SK-N-DZ (cell line): ENCODE measurements at places on chromosomes 7 and 10.

GRCh38 chr7:158809596-158809995 lies 19.7 kb downstream of the ESYT2 start:
- DNase-seq: no peak

- no peak for DNase-seq
Observed at GRCh38 chr7:45161138-45161537, 3.5 kb downstream of the RAMP3 start.

DNA sequence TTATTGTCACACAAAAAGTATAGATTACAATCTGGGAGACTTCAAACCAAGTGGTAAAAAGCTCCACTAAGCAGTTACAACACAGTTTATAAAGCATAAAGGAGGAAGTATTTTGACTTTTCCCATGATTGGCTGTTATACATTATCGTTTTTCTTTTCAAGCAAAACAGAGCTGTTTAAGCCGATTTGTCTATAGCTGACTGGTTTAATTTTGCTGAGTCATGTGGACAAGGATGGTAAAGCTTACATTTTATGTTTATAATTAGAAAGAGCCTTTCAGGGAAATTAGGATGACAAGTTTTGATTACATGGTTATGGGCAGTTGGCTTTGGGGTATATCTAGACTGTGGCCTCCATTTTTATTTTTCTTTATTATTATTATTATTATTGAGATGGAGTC lies 152.5 kb upstream of the STK17A start:
- DNase-seq: no peak

DNA sequence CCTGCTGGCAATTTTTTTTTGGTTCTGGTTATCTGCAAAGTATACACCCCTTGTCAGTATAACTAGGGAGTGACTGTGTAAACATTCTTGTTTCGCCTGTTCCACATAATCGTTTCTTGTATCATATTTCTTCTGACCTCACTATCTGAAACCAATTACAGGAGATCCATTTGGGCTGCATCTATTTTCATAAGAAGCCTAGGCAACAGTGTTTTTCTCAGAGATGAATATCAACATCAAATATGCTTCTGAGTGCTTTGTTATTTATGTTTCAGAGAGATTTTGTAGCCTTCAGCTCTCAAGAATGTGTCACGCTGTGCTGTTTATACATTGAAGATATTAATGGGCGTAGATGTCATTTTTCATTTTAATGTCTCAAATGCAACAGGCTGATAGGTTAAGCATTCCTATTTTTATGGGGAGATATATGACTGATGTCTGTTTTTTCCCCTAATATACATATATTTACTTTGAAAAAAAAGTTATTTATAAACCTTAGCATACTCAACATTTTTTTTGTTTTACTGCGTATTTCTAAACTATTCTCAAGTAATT lies 115.5 kb downstream of the FOXP2 start:
- DNase-seq: peak; percentile 78

- peak; percentile 17 for DNase-seq
Observed at GRCh38 chr7:148712678-148713329, 14.1 kb downstream of the CUL1 start.

- DNase-seq: no peak
Observed at GRCh38 chr10:33746836-33747268, 412.4 kb upstream of the NRP1 start.

- no peak for DNase-seq
Observed at GRCh38 chr7:99597762-99598501, at the start of gene TMEM225B. TMEM225B (plus strand) TSS chr7:99598267; CDS start chr7:99604389, 6,122 bp downstream.

DNA sequence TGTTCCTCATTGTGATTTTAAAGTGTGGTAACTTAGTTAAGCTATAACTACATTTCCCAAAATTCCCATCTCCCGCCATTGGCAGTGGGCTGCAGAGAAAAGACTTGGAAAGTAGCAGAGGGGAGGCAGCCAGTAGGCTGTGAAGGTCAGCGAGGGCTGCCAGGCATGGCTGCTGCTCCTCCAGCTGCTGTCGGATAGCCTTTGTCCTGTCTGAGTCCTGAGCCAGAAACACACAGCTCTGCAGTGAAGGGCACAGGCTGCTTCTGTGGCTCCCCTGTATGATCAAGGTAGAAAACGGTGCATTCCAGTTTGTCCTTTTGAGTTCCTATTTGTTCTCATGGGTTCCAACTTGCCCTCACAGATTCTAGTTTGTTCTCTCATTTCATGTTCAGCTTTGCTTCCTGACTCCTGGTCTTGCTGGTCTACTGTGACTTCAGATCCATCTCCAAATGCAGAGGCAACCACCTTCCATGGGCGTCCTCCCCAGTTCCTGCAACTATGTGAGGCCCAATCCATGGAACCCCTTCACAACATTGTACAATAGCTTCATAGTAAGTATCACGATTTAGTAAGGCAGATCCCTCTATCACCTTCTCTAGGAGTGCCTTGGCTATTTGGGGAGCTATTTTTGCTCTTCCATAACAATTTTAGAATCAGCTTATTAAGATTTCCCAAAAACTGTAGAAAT lies 31.7 kb downstream of the SYPL1 start:
- DNase-seq: no peak

- DNase-seq: no peak
Observed at GRCh38 chr7:95330204-95330960, 6.0 kb upstream of the PON1 start.

- DNase-seq: no peak
Observed at GRCh38 chr10:33136271-33136670, 178.2 kb upstream of the ITGB1 start.

DNA sequence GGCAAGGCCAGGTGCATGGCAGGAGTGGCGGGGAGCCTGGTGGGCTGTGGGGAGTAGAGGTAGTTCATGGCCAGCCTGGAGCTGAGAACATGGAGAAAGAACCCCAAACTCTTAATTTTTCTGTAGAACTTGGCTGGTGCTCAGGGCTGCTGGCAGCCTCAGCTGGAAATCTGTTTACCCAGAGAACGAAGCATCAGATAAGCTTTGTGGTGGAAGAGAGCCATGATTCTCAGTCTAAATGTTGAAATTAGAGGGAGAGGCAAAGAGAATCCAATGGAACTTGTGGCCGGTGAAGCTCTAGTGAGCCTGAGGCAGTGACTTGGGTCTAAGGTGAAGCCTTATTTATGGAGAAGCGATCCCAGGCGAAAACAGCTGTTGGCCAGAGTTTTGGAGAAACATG lies 126.4 kb downstream of the CCDC3 start:
- no peak for DNase-seq

GRCh38 chr10:76618641-76619040 lies 1019.0 kb downstream of the KCNMA1 start:
- no peak for DNase-seq

- no peak for DNase-seq
Observed at GRCh38 chr10:75319274-75319673, 82.3 kb downstream of the ZNF503 start.

- DNase-seq: peak; percentile 38
Observed at GRCh38 chr7:118352867-118353453, 128.5 kb downstream of the ANKRD7 start.

DNA sequence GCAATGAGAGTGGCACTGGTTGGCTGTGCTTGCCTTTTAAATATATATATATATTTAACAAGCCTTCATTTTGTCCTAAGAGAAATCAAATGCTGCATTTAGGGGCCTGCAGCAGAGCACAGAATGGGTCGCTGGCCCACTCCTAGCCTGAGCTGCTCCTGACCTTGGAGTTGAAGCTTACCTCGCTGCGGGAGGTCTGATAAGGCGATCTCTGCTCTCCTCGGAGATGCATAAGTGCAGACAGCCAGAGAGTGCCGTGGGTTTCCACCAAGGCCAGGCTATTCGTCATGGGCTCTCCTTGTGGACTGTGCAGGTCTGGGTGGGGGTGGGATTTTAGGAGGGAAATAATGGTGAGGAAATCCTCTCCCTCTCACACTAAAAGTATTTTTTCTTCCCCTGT lies 99.5 kb upstream of the IKZF1 start:
- DNase-seq: no peak

DNA sequence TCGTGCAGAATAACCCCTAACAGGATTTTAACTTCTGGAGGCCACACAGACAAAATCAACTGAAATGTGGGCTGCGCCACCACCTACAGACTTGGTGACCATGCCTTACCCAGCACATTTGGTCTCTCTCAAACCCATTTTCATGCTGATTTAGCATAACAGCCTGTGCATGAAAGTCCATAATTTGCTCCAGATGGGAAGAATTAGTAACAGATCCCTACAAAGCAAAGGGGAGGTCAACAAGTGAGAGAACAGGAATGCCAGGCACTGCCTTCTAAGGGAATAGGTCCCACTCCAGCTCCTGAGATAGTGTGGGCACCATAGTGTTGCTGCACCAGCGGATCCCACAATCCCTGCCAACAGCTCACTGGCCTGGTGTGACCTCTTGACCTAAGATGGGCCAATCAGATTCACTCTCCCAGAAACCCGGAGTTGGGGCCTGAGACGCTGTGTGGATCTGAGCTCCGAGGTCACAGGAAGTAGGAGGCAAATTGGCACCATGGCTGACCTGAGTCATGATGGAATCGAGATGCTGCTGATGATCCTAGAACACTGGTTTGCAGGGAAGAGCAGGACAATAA lies 32.4 kb downstream of the SLIT1 start:
- no peak for DNase-seq

DNA sequence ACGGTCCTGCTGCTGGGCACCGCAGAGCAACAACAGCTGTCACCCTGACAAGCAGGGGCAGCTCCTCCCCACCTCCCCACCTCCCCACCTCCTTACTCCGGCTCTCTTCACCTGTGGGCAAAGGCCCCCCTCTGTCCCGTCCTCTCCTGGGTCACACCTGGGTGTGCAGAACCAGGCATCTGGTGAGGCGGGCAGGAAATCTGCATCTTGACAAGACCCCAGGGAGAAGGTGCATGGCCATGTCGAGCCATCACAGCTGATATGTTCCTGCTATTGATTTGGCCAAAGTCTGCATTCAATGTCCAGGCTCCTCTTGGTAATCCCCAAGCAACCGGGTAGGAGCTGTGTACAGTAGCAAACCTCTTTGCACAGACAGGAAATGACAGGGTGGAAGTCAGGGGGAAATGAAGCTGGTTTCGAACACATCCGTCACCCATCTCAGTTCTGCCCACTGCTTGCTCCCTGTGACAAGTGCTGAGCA lies 554.2 kb downstream of the DNAJB6 start:
- DNase-seq: no peak

DNA sequence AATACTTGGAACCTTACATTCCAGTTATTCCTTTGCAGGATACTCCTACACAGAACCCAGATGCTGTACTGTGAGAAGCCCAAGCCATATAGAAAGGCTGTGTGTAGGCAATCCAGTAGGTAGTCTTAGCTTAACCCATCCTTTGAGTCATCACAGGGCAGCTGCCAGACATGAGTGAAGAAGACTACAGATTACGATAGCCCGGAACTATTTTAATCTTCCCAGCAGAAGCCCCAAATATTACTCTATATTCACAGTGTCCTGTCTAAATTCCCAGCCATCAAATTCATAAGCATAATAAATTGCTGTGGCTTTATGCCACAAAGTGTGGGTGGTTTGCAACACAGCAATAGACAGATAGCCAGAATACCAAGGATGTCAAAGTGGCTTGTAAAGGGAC lies 474.1 kb upstream of the STEAP1 start:
- DNase-seq: no peak

GRCh38 chr7:129502708-129503685 lies 666 bp downstream of the SMKR1 start:
- no peak for DNase-seq

DNA sequence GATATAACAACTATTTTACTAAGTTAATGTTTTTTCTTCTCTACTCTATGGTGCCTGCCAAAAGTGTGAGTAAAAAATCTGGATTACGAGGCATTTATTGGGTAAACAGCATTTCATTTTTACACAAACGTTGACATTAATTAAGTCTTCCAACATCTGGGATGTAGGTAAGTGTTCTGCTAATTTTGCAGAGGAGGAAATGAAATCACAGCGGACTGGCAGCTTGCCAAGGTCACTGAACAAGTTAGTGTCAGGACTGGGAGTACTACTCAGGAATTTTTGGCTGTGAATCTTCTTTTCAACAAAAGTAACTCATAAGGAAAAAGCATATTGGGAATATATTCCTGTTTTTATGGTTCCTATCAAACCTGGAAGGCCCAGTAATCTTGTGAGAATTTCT lies 612.1 kb upstream of the FZD8 start:
- peak; percentile 18 for DNase-seq

GRCh38 chr7:134992626-134993179 lies 6.4 kb downstream of the AGBL3 start:
- DNase-seq: no peak

GRCh38 chr7:24323961-24324480 lies 40.0 kb downstream of the NPY start:
- DNase-seq: peak; percentile 95

- DNase-seq: no peak
Observed at GRCh38 chr7:25968205-25968993, 183.6 kb upstream of the NFE2L3 start.

DNA sequence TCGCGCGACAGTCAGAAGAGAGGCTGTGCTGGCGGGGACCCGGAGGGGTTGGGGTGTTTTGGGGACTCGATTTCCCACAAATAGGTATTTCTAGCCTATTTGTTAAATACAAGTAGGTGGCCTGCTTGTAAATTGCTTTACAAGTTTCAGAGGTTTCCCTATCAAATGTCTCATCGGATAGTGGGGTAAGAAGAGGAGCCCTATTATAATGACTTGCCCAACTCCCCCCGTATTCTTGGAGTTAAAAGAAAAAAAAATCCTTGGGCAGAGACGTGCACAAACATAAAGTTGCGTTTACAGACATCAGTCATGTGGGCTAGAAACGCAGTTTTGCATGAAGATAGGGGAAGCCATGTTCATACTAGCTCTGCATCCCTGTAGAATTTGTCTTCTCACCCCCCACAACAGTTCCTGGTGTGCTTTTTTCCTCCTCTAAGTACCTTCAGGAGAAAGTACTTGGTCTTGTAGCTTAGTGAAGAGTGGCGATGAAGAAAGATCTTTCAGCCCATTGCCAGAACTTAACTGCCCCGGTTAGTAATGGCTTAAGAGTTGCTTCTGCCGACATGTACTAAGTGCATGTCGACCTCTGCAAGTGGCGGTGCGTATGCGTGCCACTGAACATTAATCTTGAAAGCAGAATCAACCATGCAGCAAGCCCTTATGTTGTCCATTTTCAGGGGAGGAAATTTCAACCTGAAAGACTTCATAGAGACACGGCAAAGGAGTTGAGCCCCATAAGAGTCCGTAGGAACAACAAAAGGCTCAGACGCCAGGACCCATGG lies 832 bp upstream of the TIAL1 start:
- DNase-seq: no peak

DNA sequence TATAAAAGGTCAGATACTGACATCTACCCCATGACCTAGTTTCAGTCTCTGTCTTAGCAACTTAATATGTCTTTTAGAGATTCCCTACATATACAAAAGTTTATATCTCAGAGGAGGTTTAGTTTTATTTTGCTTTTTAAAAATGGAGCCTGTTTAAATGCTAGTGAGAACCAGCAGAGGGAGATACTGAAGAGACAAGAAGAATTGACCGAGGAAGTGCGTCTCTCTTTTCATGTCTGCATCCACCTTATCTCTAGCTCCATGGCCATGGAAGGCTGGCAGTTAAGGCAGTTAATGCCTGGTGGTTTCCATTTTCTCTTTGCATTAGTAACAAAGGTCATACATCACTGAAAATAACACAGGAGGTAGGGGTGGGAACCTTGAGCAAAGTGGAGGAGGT lies 10.7 kb downstream of the SUV39H2 start:
- no peak for DNase-seq
